RWPE1 (cell line): ENCODE measurements at places on chromosomes 5 and 9.
A peak's percentile ranks its signal among the peaks of the same experiment; 100 is the strongest.

DNA sequence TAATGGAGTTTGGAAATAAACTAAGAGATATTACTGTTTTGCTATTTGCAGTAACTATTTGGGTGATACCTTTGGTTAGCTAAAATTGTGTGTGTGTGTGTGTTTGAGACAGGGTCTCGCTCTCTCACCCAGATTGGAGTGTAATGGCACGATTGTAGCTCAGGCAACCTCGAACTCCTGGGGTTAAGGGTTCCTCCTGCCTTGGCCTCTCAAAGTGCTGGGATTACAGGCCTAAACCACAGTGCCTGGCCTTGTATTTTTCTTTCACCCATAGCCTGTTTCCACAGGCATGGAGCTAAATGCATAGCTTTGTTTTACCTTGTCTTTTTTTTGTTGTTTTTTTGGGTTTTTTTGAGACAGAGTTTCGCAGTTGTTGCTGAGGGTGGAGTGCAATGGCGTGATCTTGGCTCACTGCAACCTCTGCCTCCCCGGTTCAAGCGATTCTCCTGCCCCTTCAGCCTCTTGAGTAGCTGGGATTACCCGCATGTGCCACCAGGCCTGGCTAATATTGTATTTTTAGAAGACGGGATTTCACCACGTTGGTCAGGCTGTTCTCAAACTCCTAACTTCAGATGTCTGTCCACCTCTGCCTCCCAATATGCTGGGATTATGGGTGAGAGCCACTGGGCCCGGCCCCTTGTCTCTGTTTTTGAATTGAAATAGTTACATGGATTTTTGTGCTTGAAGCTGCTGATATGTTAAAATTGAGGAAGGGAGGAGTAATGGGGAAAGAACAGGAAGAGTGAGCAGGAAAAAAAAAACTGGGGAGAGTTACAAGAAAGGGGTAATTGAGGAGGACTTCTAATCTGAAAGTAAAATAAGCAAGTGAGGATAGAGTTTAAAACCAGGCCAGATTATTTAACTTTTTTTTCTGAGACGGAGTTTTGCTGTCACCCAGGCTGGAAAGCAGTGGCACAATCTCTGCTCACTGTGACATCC, 5.7 kb downstream of the GPBP1 start:
- no peak for DNase-seq

- no peak for DNase-seq
Observed at GRCh38 chr9:127162046-127162863, 39.8 kb upstream of the ANGPTL2 start.

- DNase-seq, result no peak
Observed at GRCh38 chr9:101705135-101705661, 33.2 kb downstream of the GRIN3A start.

DNA sequence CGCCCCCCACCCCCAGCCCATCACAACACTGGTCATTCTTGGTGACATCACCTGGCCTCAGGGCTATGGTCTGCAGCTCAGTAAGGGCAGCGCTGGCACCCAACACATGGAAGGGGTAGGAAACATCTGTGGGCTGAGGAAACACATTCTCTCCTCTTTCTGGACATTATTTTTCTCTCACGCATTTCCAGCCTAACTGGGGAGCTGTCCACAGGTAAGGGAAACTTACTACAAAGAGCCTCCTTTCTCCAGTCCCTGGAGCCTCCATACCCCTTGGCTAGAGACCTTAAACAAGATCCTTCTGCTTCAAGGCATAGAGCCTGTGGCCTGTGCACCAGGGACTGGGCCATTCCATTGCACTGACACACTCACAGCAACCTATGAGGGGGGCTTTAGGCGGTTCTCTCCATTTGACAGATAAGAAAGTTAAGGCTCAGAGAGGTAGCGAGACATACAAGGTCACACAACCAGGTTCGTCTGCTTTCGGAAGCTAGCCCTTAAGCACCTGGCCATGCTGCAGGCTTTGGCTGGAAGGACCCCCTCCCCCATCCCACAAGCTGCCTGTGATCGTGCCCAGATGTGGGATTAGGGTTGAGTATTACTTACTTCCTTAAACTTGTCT, 40.7 kb downstream of the CXXC5 start:
- no peak for DNase-seq

DNA sequence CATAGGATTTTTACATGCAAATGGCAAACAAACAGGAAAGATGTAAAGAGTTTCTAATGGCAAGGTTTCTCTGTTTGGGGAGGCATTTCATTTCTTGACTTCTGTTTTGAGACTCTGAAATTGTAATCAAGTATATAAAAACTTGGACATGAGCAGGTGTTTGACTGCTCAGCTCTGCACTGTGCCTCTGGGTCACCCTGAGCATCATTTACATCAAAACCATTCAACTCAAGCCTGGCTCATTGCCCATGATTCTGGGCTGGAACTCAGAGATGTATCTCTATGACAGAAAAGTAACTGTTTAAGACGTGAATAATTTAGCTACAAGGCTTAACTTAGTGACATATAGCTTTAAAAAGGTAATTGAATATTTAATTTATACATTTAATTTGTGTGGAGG, 1402.4 kb upstream of the NUDT12 start:
- no peak for DNase-seq

DNA sequence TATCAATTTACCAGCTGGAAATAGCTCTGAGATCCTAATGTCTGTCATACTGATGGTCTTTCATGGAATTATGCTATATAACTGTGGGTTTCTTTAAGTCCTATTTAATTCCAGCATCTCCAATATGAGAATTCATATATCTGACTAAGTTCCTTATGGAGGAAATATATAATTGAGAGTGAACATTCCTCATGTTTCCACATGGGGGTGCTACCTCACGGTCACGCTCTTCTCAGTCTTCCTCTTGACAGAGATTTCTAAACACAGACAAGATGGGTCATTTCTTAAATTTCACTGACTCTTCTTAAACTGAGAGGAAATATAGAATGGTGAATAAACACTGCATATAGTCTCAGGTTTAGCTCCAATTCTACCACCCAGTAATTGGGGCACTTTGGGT, 212.1 kb downstream of the SLF1 start:
- no peak for DNase-seq

GRCh38 chr5:168651648-168652047, 72.5 kb upstream of the PANK3 start:
- peak; percentile 90 for DNase-seq

DNA sequence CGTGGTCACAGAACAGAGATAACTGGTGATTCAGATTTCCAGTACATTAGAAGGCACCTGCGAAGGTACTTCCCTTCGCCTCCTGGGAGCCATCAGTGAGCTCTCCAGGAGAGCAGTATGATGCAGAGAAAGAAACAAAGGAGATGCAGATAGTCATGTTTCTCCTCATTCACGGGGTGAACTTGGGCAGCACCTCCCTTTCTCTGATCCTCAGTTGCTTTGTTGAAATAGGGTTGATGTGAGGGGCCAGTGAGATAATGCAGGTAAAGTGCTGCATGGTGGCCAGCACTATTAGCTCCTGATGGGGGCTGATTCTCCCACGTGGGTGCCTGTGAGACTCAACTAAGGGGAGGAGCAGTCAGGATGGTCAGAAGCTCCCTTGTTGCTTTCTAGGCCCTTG, 46.6 kb upstream of the ZNF169 start:
- DNase-seq, result no peak

- peak; percentile 53 for DNase-seq
Observed at GRCh38 chr5:14908172-14908571, 36.6 kb upstream of the ANKH start.

DNA sequence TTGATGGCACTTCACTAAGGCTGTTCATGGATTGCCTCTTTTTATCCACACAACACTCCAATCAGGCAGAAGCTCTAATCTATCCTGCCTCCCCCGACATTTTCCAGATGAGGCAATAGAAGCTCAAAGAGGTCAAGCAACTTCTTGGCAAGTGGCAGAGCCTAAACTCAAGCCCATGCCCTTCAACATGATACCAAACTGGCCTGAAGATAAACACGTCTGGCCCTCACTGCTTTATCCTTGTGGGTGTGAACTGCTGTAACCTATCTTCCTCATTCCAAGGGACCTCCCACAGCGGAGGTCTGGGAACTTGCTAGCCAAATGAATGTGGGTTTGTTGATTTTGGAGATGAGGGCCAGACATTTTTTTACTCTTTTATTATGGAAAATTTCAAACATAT, 9.5 kb downstream of the SLC35A4 start:
- DNase-seq, result no peak

GRCh38 chr5:173430394-173430793, 102.2 kb upstream of the STC2 start:
- no peak for DNase-seq

DNA sequence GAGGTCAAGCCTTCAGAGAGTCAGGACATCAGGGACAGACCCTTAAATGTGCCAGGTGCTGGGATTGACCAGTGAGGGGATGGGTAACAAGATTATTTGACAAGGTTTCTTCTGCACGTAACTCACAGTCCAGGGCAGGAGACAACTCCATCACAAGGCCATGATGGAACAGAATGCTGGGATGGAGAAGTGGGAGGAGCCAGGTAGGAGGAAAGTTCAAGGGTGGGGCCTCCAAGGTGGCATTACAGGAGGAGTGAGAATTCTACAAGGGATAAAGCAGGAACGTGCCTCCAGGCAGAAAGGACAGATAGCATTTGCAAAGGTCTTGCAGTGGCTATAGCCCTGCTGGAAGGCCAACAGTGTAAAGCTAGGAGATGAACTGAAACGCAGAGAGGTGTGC, 102.2 kb downstream of the FGF18 start:
- DNase-seq, result peak; percentile 73

GRCh38 chr5:31442058-31442745, 89.7 kb downstream of the DROSHA start:
- no peak for DNase-seq

DNA sequence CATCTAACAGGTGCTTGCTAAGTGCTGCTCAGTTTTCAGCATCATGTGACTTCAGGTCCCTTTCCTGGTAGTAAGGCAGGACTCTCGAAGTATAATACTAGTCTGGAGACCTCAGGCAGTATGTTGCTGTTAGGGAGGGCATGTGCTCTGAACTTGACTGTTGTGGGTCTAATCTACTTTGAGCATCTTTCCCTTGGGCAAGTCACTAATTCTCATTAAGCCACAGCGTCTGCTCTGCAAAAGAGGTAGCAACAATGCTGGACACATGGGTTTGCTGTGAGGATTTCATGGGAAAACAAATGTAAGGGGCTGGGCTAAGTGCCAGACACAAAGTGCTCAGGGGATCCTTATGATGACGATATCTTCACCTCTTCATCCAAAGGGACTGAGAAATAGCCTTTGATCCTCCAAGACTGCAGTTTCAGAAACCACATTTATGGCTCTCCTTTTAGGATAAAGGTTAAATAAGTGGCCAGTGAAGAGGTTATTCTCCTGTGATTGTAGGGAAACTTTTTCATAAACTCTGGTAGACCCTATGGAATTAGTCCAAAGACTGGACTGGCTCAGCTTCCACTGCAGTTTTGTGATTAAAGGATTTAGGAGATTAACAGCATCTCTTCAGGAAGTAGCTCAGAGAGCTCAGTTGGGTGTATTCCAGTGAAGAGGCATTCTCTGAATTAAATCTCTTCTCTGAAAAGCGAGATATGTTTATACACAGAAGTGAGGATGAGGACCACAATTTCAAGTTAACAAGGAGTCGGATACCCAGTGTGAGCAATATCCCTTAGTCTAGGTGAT, 216.6 kb downstream of the SGCD start:
- no peak for DNase-seq

GRCh38 chr5:110940136-110940535, 131.4 kb upstream of the TSLP start:
- DNase-seq, result no peak

DNA sequence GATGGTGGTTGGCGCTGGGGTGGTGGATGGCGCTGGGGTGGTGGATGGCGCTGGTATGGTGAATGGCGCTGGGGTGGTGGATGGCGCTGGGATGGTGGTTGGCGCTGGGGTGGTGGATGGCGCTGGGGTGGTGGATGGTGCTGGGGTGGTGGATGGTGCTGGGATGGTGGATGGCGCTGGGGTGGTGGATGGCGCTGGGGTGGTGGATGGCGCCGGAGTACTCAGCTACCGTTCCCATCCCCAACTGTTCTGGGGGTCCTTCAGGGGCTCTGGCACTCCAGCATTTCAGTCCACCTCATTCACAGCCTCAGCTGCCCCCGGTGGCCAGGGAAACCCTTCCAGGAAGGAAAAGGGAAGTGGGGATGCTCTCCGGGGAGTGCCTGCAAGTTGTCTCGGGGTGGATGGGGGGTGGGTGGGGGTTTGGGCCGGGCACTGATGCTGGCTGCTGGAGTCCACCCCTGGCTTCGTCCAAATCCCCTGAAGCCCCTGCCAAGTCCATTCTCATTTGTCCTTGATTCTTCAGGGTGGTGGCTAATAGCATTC, 147.3 kb upstream of the COL5A1 start:
- no peak for DNase-seq

GRCh38 chr5:124921694-124922093, 175.3 kb upstream of the ZNF608 start:
- DNase-seq, result no peak

GRCh38 chr9:116700882-116701865, 14.1 kb downstream of the TRIM32 start:
- DNase-seq, result no peak

GRCh38 chr5:10594591-10595210, 30.8 kb downstream of the ANKRD33B start:
- no peak for DNase-seq

DNA sequence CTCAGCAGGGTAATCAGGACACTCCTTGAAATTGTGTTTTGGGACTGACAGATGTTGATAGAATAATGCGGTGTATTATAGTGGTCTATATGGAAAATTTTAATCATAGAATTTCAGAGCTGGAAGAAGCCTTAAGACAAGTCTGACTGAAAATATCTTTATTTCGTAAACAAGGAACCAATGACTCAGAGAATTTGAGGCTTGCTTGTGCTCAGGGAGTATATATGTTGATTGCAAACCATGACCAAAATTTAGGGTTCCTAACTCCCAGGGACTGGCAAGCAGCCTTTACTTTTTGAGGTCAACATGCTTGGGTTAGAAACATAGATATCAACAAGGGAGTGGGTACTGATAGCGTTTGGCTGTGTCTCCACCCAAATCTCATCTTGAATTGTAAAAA, 287.2 kb downstream of the CD180 start:
- no peak for DNase-seq

DNA sequence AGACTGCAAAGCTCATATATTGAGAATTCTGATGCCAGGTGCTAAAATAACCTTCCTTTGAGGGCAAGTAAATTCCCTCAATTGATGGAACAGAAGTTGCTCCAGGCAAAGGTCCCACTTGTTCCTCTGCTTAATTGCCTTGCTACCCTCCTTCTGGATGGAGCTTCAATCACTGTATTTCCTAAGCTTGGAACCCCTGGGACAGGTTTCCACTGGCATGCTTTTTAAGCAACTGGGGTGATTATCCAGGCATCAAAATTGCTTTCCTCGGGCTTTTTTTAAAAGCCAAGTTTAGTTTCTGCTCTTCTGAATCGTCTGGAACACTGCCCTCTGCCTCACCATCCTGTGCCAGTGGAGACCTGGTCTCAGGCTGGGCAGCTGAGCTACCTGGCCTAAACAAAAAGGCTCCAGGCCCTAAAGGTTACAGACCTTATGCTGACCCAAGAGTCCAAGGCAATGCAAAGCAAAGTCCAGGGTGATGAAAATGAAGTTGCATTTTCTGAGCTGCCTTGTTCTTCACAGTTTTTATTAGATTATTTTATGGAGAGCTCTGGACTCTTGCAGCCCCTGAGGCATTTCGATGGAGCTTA, 167.9 kb upstream of the CD180 start:
- DNase-seq, result no peak
